ENCODE measurements at places on chromosomes 13 and 19.

DNA sequence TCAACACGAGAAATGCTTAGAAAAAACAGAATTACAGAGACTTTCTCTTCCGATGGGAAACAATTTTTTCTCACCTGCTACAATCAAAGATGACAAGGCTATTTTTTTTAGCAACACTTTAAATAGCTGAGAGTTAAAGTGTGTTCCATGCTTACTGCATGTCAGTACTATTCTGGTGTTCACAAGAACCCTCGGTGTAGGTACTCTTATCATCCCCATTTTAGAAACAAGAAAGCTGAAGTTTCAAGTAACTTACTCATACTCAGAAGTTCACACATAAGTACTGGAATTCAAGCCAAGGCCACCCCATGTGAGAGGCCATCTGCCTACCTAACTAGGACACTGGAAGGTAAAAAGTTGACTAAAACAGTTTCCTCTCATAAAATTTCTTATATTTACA lies 9.0 kb upstream of the TNFRSF19 start:
- DNase-seq: no peak

DNA sequence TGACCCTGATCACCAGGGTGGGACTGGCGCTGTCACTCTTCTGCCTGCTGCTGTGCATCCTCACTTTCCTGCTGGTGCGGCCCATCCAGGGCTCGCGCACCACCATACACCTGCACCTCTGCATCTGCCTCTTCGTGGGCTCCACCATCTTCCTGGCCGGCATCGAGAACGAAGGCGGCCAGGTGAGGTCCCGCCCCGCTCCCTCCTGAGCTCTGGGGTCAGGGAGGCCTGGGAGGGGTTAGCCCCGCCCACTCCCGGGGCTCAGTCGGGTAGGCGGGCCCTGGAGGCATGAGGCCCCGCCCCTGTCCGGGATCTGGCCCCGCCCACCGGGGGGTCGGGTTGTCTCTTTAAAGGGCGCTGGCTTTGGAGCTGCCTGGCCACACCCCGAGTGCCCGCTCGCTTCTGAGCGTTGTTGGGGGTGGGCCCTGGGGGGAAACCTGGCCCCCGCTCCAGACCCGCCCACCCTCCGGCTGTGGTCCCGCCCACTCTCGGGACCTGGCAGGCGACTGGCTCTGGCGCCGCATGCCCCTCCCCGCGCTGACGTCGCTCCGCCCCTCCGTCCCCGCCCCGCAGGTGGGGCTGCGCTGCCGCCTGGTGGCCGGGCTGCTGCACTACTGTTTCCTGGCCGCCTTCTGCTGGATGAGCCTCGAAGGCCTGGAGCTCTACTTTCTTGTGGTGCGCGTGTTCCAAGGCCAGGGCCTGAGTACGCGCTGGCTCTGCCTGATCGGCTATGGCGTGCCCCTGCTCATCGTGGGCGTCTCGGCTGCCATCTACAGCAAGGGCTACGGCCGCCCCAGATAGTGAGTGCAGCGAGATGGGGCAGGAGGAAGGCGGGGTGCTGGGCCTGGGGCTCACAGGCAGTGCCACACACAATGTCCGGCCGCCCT lies 13.1 kb downstream of the DDX39A start:
- DNase-seq: peak; percentile 12

- no peak for DNase-seq
Observed at GRCh38 chr19:2490659-2491058, 14.7 kb downstream of the GADD45B start.

GRCh38 chr13:113951246-113951999 lies 22.5 kb downstream of the C13orf46 start:
- DNase-seq: no peak

- DNase-seq: no peak
Observed at GRCh38 chr13:113607889-113608635, 23.5 kb downstream of the TFDP1 start.

GRCh38 chr19:20422216-20423205 lies 143.1 kb downstream of the ZNF737 start:
- no peak for DNase-seq

DNA sequence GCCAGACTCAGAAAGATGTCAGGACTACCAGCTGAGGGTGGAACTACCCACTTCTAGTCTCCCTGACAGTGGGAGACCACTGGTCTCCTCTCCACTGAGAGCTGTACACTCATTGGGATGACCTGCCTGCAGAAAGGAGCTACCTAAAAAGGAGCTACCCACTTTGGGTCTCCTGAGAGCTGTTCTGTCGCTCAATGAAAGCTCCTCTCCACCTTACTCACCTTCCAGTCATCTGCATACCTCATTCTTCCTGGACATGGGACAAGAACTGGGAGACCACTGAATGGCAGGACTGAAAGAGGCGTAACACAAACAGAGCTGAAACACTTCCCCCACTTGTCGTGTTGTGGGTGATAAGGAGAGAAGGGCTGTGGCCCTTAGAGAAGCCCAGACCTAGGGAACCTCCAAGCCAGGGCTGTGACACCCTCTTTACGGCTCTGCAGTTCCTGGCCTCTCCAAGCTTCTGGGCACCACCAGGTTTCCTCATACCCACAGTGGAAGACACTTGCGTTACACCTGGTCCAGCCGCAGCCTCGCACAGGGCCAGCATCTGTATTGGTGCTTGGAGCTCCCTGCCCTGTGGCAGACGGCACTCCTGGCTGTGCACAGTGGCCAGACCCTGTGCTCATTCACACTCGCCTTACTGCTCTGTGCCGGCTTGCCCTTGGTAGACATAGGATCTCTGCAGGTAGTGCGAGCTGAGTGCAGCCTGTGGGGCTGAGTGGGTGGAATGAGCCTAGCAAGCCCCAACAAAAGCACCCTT lies 54.9 kb upstream of the SLITRK6 start:
- DNase-seq: no peak

GRCh38 chr13:73075546-73075945 lies 16.7 kb downstream of the KLF5 start:
- DNase-seq: no peak

DNA sequence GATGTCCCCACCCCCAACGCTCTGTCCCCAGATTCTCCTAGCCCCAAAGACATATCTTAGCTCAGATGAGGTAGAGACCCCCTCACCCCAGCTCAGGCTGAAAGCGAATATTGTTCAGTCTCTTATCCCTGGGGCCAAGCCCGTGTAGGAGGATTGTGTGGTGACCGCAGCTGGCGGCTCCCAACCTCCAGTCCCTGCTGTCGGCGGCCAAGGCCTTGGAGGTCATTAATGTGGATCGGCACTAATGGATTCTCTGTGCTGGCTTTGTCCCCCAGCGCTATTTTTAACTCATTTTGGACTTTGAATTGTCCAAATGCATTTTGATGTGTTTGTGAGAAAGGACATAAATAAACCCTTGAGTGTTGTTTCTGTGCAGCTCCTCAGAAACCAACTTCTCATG lies 124.2 kb downstream of the UQCRFS1 start:
- no peak for DNase-seq

DNA sequence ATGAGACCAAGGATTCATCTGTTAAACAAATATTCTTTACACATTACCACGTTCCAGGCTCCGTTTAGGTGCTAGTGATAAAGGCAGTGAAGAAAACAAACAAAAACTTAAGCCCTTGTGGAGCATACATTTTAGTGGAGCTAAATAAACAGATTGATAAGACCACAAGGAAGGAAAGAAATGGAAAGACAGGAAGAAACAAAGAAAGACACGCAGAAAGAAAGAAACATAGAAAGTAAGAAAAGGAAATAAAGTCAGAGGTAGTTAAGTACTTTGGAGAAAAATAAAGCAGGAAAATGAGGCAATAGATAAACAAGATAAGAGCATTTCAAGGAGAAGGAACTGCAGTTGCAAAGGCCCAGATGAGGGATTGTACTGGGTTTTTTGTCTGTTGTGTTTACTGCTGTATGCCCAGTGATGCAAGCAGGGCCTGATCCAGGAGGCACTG lies 998 bp downstream of the NFKBIB start:
- DNase-seq: no peak

DNA sequence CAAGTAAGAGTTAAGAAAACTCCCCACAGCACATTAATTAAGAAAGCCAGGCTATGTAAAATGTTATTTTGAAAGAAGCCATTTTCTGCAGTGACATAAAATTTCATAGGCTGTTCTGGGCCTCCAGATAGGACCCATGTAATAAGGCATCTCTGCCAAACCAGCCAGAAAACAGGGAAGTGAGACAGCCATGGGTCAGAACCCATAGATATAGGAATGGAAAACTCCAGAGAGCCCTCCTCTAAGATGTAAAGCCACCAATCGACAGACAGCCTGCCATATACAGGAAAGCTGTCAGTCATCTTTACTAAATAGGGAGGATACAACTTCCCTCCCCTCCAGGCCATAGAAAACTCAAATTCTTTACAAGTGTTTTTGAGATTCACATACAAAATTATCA lies 493.3 kb downstream of the COG6 start:
- no peak for DNase-seq

GRCh38 chr13:26646603-26647002 lies 89.1 kb downstream of the WASF3 start:
- no peak for DNase-seq

DNA sequence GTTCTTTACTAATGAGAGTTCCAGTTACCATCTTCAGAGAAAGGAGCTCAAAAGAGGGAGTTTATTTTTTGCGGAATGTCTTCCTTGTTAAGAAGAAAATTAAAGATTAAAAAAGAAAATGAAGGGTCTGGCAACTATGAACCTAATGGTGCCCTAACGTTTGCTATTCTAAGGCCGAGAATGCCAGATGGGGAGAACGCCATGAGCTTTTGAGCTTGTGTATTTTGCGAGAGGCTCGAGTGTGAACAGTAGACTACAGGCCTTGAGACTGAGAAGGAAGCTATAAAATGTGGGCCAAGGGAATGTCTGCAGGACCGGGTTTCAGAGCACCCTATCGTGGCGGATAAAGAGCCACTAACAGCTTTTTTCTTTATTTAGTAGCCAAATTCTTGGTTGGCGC lies 6.7 kb downstream of the FGF14 start:
- no peak for DNase-seq

- DNase-seq: no peak
Observed at GRCh38 chr13:60019119-60019993, 144.4 kb downstream of the DIAPH3 start.

- DNase-seq: no peak
Observed at GRCh38 chr13:59303433-59303832, 860.3 kb downstream of the DIAPH3 start.

GRCh38 chr13:72104656-72105180 lies 237.7 kb upstream of the DACH1 start:
- no peak for DNase-seq

DNA sequence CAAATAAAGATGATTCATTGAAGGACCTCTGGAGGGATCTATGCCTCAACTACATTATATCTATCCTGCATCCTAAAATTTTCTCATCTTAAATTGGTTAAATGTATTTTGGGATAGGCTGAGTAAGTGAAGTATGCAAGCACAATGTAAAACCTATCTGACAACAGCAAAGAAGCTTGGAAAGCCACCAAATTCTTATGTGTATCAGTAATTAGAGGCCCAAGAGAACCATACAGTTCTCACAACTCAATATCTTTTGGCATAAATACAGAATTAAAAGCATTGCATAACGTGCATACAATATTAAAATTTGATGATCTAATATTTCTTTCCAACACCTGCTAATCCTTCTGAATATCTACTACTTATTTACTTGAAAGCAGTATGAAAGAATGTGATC lies 13.0 kb downstream of the POSTN start:
- no peak for DNase-seq

- no peak for DNase-seq
Observed at GRCh38 chr13:114067381-114067885, 65.0 kb downstream of the RASA3 start.

DNA sequence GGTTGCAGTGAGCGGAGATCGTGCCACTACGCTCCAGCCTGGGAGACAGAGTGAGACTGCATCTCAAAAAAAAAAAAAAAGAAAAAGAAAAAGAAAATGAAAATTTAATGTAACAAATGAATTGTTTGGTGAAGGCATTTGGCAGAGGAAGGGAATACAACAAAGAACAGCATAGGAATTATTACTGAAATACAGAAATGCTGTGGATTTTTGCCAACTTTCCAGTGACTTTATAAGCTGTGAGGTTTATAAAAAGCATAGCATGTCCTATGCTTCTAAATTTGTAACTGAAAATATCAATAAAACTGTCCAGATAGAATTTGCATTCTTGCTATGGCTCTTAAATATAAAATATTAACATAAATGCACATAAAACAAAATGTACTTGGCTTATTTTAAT lies 112.9 kb upstream of the IRS2 start:
- DNase-seq: no peak

- no peak for DNase-seq
Observed at GRCh38 chr19:33110137-33110910, 21.6 kb upstream of the WDR88 start.

GRCh38 chr13:108272333-108272732 lies 2.8 kb downstream of the TNFSF13B start:
- DNase-seq: no peak

GRCh38 chr13:100129605-100130004 lies 40.7 kb downstream of the PCCA start:
- no peak for DNase-seq

GRCh38 chr19:9839415-9839814 lies 4.3 kb downstream of the PIN1 start:
- DNase-seq: no peak

- no peak for DNase-seq
Observed at GRCh38 chr13:65937251-65937650, 1292.9 kb downstream of the PCDH9 start.

DNA sequence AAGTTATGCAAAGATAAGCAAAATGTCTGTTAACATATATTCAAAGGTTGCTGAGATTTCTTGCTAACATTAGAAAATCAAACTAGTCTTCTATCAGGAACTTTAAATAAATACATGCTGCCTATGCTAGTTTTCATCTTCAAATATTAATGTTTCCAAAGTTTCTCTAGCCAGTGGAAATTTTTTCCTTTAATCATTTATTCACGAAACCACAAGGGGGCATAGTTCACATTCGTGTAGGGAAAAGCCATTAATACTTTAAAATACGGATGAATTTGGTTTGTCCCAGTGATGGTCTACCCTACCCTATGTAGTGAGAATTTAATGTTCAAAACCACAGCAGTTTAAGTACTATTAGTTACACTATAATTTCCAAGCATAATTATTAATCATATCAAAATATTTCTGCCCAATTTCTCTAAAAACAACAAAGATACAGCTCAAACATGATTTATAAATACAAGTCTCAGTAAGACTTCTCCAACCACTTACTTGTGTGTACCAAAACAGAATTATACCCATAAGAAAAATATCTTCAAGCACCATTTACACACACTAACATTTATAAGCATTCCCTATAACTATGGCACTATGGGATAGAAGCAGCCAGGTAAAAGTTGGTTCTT lies 16.2 kb downstream of the NUFIP1 start:
- no peak for DNase-seq

DNA sequence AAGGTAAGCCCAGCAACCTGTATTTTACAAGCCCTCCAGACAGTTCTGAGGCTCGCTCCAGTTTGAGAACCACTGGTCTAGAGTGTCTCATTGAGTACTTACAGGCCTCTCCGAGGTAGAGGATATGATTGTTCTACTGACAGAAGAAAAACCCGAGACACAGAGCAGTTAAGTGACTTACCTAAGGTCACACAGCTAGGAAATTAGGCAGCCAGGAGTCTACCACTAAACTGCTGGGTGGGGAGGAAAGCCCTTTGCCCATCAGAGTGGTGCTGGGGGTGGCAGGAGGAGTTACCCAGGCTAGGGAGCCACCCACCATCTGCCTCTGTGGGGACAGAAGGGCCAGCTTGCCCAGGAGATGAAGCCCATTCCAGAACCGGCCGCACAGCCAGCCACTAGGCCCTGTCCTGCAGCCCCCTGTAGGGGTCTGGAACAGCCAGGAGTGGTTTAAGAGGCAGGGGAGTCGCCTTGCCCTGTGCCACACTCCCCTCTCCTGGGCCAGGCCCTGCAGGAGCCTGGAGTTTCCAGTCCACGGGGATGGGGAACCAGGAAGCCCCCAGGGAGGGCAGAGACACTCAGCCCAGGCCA lies 703 bp downstream of the RASGRP4 start:
- DNase-seq: no peak

- DNase-seq: no peak
Observed at GRCh38 chr19:44626048-44626624, 12.8 kb downstream of the IGSF23 start.
